ENCODE measurements at places on chromosomes 7 and 10.
A peak's percentile ranks its signal among the peaks of the same experiment; 100 is the strongest.

DNA sequence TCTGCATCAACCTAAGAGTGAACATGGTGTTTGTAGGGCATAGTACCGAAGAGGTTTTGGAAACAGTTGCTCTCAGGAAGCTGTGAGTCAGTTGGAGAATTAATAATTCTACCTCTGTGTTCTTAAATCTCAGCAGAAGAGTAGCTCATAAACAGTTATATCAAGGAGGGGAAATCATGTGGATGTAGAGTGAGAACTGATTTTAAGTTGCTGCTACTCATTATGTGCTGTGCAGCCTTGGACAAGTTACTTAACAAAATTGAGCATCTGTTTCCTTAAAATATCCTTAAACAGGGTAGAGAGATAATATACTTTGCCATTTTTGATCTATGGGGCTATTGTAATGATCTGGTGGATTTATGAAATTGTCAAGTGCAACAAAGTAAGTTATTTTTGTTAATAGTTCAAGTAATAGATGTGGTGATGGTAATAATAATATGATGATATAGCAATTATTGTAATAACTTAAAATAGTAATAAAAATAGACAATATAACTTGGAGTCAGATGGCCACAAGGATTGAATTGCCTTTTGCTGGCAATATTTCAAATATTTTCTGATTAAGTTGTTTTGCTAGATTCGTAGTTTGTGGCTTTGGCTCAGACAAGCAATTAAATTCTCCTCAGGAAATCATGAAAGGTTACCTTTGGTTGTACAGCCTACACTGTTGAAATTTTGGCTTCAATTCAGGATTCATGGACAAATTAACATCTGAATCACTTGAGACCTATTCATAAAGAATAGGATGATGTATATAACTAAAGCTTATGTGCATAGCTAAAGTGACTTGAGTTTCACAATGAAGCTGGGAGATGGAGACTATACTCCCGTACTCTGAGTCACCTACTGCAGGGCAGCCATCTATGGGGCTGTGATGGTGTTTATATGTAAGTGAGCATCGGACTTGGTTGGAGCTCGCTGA, 228.5 kb downstream of the CDK14 start:
- no peak for DNase-seq

DNA sequence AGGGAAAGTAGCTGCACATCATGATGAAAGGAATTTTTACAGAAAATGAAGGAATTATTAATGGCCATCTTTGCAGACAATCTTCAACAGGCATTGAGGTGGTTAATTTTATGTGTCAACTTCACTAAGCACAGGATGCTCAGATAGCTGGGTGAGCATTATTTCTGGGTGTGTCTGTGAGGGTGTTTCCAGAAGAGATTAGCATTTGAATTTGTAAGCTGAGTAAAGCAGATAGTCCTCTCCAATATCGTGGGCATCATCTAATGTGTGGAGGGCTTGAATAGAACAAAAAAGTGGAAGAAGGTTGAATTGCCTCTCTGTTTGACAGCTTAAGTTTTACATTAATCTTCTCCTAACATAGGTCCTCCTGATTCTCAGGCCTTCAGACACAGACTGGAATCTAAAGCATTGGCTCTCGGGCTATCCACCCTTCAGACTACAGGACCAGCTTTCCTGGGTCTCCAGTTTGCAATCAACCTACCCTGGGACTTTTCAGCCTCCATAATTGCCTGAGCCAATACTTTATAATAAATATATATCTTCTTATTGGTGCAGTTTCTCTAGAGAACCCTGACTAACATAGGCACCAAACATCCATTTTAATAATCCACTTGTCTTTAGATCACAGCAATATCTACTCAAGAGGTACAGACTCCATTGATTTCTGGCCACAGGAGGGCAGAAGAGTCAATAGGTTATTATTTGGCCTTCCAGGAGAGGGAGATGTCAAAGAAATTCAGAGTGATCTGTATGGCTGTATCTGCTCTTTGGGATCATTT, 10.5 kb upstream of the CRPPA start:
- DNase-seq = peak; percentile 28

DNA sequence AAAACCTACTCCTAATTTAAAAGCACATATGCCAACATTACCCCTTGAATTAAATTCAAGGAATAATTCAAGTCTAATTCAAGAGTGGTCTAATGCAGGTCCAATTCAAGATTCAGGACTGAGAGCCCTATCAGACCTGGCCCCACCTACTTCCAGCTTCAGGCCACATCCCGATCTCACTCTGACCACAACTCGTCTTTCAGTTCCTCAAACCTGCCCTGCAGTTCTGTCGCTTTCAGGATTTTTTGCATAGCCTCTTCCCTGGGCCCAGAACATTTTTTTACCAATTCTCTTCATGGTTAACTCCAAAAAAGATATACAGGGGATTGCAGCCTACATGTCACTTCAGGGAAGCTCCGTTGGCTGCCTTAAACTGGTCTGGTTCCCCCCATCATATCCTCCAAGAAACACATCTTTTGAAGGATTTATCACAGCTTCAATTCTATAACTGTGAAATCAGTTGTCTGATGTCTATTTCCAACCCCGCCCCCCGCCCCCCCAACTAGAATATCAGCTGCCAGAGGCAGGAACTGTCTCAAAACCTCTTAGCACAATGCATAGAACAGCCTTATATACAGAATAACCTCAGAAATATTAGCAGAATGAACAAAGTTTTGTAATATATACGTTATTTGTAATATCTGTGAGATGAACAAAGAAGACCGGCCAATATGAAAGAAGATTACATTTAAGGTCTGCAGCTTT, 20.8 kb downstream of the CCDC6 start:
- DNase-seq = no peak

GRCh38 chr10:63841761-63842160, 320.6 kb downstream of the REEP3 start:
- no peak for DNase-seq

GRCh38 chr7:86600506-86601290, 43.0 kb upstream of the GRM3 start:
- DNase-seq = no peak

GRCh38 chr10:16931930-16932329, 114.7 kb upstream of the RSU1 start:
- DNase-seq = no peak

- DNase-seq = no peak
Measured at GRCh38 chr7:136870866-136871487, 2.5 kb downstream of the CHRM2 start.

DNA sequence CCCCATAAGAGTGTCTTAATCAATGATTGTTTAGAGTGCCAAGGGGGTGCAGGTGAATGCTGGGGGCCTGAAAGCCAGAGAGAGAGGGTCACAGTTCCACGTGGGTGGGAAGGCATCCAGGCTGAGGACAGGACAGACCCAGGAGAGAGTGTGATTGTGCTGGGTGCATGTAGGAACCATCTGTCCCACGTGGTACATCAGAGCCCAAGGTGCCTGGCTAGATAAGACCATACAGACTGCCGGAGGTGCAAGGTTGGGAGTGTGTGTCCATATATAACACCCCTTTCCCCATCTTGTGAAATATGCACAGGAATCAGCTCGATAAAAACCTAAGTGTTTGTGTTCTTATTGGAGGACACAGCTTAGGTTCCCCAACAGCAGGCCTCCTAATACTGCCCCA, 85.5 kb downstream of the WIPF3 start:
- no peak for DNase-seq

DNA sequence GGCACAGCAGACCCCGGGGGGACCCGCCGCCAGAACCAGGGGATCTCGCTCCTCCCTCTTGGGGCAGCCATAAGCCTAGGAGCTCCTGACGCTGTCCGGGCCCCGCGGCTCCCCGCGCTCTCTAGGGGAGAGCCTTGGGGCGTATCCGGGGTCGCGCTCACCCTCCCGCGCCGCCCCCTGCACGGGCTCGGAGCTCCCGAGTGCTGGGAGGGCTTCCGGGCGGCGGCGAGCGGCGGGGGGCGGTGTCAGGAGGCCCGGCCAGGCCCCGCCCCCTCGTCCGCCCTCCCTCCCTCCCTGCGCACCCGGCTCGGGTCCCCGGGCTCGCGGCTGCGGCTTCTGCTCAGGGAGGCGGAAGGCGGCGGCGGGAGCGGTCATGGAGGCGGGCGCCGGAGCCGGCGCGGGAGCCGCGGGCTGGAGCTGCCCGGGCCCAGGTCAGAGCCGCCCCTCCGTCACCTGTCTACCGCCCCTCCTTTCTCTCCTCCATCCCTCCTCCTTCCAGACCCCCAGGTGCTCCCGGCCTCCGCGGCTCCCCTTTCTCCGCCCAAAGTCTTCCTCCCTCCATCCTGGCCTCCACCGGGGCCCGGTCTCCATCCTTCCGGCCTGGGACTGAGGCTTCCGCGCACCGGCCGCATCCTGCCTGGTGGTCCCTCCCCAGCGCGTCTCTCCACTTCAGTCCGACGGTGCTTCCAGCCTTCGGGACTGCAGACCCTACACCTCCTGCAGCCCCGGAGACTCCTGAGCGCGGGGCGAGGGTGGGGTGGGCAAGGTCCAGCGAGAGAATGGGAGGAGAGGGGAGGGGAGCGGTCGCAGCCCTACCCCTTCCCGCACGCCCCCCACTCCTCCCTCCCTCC, at the start of gene CCDC136:
Gene CCDC136, plus strand, starts transcription at position 848 of the 851 bp plus-strand sequence. CDS start 444 bp downstream, outside the sequence.
- DNase-seq = peak; percentile 85

GRCh38 chr7:9625953-9626352, 1192.5 kb downstream of the NXPH1 start:
- DNase-seq = no peak

DNA sequence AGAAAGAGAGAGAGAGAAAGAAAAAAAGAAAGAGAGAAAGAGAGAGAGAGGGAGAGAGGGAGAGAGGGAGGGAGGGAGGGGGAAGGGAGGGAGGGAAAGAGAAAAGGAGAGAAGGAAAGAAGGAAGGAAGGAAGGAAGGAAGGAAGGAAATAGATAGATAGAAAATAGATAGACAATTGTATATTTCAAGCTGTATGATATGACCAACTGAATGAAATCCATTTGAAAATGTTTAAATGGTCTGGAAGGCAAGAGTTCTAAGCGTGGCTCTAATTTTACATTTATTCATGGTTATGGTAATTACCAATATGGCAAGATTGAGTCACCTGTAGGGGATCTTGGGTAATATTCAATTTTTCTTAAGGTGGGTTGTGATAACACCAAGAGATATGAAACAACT, 24.4 kb upstream of the CTAGE4 start:
- DNase-seq = no peak

- no peak for DNase-seq
Measured at GRCh38 chr10:84521013-84521412, 192.6 kb downstream of the CCSER2 start.

DNA sequence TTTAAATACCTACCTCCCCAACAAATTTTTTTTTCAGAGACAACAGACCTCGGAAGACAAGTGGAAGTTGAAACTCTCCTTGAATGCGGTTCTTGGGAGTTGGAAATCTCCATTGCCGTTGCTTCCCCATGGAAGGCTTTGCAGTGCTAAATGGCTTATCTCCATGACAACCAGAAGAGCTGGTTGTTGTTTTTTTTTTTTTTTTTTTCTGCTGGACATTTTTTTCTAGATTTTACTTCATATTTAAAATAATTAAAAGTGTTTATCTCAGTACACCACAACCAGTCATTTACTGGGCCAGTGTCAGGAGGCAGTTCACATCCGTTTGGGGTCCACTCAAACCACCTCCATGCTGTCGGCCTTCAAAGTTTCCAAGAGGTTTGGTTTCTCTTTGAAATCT, 348.5 kb upstream of the PRKCQ start:
- DNase-seq = no peak

Data from HEK293T (cell line).